ENCODE measurements at places on chromosomes 11 and 22.

- DNase-seq, result no peak
Measured at GRCh38 chr11:46275964-46276641, 1.4 kb upstream of the CREB3L1 start.

DNA sequence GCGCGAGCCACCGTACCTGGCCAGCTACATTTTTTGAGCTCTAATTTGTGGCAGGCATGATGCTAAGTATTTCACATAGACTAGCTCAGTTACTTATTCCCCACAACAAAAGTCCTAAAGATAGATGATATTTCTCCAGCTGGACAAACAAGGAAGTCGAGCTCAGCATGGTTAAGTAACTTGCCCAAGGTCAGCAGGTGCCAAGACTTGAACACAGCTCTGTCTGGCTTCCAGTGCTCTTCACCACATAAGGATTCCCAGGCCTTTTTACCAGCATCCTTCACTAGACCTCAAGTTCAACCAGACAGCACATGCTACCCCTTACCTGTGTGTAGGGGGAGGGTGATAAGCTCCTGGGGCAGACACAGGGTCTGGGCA is 177.3 kb upstream of the NCAM1 start:
- peak; percentile 20 for DNase-seq

- DNase-seq, result no peak
Measured at GRCh38 chr11:25876456-25876965, 455.4 kb upstream of the ANO3 start.

- DNase-seq, result no peak
Measured at GRCh38 chr11:32233928-32234327, 143.1 kb downstream of the RCN1 start.

DNA sequence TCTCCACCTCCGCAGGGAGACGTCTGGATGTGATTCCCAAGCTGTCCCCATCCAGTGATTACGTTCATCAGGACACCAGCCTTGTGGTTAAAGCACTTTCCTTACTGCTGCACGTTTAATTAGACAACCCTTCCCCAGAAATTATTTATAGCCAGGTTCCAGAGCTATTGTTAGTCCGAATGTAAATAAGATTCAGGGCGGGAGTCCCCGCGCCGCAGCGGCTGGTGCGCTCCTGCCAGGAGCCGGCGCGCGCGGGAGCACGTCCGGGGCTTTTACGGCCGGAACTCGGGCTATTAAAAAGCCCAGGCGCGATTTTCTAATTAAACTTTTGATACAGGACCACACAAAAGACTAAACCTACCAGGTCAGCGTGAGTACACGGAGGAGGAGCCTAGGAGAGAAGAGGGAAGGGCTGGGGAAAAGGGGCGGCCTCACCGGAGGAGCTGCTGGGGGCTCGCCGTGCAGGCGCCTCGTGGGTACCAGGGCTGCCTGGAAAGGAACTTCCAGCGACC is 538.3 kb downstream of the OPCML start:
- no peak for DNase-seq

DNA sequence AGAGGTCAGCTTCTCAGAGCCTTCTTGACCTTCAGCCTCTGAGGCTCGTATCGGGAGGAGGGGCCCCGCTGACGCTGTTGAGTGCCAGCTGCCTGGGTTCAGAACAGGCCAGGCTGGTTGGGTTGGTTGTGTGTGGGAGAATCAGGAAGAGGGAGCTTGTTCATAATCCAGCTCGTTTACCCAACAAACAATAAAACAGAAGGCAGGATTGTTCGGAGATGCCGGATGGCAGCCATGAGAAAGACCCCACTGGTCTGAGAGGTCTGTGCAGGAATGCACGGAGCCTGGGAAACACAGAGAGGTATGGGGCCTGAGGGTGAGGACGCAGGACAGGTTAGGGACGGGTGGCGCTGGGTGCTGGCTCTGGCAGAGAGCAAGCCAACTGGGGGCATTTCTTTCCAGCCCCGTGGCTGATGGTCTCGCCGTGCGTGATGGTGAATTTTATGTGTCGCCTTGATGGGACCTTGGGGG is 31.6 kb upstream of the SHANK2 start:
- DNase-seq, result no peak

DNA sequence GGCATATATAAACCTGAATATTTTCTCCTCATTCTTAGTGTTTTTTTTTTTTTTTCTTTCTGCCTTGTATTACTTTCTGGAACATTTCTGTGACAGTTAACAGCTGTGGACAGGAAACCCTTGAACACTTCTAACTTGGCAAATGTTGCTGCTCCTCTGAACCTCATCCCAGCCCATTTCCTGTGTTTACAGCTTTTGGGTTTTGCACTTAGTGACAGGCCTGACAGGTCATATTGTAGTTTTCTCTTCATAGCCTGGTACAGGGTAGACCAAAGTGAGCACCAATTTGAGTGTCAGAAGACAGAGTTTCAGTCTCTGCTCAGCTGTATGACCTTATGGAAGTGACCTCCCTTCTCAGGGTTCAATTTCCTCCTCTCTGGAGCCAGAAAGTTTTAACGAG is 91.6 kb downstream of the STIM1 start:
- DNase-seq, result peak; percentile 63

DNA sequence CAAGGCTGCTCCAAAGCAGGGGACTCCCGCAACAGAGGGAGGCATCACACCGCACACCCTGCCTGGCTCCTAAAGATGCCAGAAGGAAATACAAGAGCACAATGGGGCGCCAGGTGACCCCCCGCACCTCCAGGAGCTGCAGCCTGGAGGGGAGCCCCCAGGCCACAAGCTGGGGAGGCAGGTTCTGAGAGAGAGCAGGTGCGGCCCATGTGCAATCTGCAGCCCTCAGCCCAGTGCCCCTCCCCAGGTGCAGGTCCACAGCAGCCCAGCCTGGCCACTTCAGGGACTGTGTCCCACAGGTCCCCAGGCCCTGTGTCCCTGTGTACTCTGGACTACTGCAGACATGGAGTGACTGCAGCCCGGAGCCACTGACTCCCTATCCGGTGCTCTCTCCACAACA is 13.1 kb downstream of the WNT7B start:
- no peak for DNase-seq

GRCh38 chr11:27837895-27838563 is 137.8 kb upstream of the BDNF start:
- no peak for DNase-seq

DNA sequence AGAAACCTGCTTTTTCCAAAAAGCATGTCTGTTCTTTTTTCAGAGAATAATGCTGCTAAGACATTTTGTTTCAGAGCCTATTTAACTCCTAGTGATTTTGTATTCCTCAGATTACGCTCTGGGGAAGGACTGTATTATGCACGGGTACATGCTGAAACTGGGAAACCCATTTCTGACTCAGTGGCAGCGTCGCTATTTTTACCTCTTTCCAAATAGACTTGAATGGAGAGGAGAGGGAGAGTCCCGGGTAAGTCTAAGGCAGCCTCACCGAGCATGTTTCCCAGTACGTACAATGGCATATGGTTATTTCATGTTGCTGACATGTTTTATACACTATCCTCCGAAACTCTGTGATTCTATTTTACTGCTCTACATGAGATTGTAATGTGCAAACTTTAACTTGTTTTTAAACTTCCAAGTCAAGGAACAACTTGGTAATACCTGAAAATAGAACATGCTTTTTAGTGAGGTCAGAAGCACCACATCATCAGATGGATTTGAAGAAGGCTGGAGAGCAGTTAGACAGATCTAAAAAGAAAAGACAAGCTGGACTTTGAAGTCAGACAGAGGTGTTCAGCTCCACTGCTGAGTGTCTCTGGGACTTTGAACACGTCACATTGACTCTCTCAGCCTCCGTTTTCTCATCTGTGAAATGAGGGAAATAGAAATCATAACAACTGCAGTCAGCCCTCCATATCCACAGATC is 23.7 kb upstream of the MYO18B start:
- DNase-seq, result no peak

GRCh38 chr22:16651217-16651616 is 58.6 kb upstream of the CCT8L2 start:
- no peak for DNase-seq

GRCh38 chr11:68724293-68724692 is 27.0 kb downstream of the TESMIN start:
- DNase-seq, result no peak

- no peak for DNase-seq
Measured at GRCh38 chr22:46108564-46109473, 41.5 kb upstream of the PPARA start.

DNA sequence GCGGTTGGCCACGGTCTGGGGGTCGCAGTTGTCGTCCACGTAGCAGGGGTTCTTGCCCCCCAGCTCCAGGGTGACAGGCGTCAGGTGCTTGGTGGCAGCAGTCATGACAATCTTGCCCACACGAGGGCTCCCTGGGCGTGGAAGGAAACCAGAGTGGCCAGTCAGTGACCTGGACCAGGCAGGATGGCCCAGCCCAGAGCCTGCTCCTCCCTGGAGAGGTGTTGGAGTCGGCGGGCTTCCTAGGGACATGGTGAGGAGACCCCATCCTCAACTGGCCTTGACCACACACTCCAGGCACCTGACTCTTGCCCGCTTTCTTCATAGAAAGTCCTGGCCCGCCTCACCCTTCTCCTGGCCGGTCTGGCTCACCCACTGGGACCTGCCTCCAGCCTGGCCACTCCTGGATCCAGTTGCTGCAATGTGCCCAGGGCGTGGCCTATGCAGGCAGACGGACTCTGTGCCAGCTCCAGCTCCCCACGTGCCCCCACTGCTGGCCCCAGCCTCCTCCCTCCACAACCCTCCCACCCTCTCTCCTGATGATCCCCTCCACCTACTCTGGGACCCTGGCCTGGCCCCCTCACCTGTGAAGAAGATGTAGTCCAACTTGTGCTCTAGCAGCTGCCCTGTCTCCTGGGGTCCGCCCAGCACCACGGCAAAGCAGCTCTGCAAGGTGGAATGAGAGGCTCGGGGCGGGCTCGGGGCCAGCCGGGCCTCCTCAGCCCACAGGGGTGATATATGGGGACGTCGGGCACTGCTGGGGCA is 8.7 kb downstream of the ALDH3B2 start:
- DNase-seq, result no peak

DNA sequence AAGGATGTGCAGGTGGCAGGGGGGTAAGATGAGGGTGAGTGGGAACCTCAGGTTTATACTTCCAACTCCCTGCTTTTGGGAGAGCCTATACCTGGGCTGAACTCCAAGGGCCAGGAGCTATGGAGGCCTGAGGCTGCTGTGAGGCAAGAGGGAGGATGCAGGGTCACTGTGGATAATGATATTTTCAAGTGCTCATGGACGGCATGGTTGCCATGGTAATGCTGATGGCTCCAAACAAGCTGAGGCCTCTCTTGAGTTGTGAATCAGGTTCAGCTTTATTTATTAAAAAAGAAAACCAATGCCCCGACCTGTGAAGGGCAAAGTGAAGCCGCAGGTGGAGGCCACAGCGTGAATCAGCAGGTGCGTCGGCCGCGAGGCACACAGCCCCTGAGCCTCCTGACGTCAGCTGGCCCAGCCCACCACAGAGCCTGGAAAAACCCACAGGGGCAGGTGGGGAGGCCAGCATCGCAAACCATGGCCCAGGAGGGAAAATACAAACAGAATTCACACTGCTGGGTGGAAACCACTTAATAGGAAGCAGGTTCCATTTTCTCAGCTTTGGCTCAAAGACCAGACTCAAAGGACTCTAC is 17.4 kb upstream of the CREB3L1 start:
- DNase-seq, result no peak
